ENCODE measurements at places on chromosomes 12 and 14.
A peak's percentile ranks its signal among the peaks of the same experiment; 100 is the strongest.

DNA sequence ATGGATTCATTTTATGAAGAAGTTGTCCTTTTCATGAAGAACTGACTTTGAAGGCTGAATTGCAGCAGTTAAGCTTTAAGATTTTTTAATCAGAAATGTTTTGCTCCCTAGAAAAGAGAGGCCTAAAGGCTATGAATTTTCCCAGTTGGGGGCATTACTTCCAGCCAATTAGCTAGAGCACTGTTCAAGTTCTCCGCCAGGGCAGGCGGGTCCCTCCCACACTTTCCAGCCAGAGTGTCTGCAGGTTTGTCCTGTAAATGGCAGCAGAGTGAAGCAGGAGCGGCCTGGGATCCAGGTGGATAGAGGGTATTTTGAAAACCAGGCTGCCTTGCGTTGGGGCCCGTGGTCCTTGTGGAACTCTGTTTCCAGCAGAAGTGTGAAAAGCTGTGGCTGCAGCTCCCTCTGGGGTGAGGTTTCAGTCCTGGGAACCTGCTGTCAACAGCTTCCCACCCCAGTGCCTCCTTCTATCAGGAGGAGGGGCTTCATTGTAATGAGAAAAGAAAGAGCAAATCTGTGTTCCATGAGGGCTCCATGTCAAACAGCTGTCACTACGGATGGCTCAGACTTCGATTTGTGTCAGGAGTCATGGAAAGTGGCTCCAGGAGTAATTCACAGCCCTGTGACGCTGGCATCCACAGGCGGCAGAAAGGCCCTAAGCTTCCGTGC lies 210.7 kb upstream of the TMEM132C start:
- no peak for DNase-seq

GRCh38 chr14:96160076-96160912 lies 44.3 kb upstream of the BDKRB2 start:
- no peak for DNase-seq

DNA sequence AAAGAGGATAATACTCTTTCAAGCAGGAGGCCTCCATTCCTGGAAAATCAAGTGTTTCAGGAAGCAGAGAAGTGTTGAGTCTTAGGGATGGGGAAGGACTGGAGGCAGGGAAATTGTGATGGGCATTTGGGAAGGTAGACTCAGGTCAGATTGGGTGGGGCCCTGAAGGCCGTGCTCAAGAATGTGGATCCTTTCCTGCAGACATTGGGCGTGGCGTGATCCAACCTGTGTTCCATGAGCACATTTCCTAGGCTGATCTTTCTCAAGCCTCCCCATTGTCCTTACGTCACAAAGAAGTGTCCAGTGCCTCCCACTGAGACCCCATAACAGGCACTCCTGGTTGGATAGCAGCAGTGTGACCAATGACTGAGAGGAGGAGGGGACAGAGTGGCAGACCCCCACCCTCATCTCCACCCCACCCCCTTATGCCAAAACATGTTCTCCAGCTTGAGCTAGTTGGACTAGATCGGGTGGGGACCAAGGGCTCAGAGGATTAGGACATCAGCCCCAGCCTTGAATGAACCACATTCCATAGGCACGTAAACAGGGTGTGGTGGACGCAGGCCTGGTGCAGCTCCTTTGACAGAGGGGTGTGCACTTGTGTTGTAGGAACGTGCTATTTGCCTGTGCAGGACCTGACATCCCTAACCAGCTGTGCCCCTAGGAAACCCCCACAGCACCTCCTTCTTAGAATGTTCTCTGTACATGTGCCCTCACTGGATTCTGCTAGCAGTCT lies 76.8 kb downstream of the TTC9 start:
- DNase-seq: no peak

- no peak for DNase-seq
Observed at GRCh38 chr12:74671421-74671820, 133.8 kb downstream of the ATXN7L3B start.

- no peak for DNase-seq
Observed at GRCh38 chr14:49982501-49982951, 89.6 kb downstream of the ARF6 start.

- DNase-seq: no peak
Observed at GRCh38 chr12:70372881-70373280, 6.8 kb downstream of the KCNMB4 start.

GRCh38 chr12:112842441-112842840 lies 50.9 kb downstream of the RPH3A start:
- DNase-seq: no peak

- no peak for DNase-seq
Observed at GRCh38 chr12:86213012-86213411, 43.2 kb downstream of the MGAT4C start.

GRCh38 chr14:69045857-69046475 lies 66.9 kb upstream of the ACTN1 start:
- DNase-seq: no peak

DNA sequence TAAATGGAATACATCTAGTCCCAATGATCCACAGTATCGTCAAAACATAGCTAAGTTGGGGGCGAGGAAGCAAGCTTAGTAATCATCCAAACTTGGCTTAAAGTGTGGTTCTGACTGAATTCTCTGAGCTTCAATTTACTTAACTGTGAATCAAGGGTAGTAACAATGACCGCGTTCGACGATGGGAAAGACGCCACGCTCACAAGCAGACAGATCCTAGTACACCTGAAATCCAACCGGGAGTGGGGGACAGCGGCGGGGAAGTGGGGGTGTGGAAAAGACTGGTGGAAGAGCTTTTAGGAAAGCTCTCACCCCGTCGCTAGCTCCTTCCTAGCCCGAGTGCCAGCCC lies 433 bp downstream of the COX16 start:
- DNase-seq: no peak

DNA sequence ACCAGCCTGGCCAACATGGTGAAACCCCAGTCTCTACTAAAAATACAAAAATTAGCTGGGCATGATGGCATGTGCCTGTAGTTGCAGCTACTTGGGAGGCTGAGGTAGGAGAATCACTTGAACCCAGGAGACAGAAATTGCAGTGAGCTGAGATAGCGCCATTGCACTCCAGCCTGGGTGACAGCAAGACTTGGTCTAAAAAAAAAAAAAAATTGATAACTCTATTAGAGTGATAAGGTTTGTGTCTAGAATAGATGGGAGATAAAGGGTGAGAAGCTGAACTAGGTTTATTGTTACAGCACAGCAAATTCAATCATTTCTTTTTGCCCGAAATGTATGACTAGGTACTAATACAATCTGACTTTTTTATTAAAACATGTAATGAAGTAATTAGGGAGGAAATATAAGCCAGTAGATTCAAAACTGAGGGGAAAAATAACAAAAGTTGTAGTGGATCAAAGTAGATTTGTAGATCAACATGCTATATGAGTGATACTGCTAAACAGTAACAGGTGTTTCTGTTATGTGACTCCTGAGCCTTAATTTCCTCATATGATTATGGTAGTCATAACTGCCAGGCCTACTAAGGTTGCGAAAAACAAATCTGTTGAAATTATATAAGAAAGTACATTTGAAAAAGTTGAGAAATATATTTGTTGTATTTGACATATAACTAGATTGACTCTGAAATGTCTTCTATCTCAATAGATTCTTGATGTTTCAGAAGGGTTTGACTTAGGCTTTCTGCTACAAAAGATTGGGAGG lies 83.6 kb downstream of the WNK1 start:
- no peak for DNase-seq

- peak; percentile 30 for DNase-seq
Observed at GRCh38 chr14:23380197-23380914, 3.5 kb downstream of the CMTM5 start.

DNA sequence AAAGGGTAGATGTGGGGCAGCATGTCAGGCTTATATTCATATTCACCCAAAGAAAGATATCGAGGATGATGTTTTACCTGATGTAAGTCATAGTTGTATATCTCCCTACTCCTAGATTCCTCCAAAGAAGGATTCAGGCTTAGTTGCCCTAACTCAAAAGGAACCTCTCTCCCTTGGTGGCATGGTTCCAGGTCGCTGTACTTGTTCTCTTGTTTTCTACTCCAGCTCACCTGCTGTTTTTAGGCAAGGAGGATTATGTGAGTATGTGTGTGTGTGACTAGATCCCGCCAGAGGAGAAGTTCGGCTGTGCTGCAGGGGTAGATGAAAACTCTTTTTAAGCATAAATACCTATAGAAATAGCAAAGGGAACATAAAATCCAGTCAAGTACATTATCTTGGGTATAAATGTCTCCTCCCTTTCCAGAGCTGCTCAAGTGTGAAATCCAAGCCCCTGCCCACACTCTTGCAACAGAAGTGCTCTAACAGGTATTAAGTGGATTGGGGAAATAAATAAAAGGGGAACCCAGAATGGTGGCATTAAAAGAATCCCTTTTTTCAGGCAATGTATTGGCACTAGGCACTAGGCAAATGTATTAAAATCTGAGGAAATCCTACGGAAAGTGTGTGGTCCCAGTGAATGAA lies 375.7 kb downstream of the ZFP36L1 start:
- no peak for DNase-seq

- no peak for DNase-seq
Observed at GRCh38 chr12:96448300-96448699, 41.1 kb upstream of the CFAP54 start.

DNA sequence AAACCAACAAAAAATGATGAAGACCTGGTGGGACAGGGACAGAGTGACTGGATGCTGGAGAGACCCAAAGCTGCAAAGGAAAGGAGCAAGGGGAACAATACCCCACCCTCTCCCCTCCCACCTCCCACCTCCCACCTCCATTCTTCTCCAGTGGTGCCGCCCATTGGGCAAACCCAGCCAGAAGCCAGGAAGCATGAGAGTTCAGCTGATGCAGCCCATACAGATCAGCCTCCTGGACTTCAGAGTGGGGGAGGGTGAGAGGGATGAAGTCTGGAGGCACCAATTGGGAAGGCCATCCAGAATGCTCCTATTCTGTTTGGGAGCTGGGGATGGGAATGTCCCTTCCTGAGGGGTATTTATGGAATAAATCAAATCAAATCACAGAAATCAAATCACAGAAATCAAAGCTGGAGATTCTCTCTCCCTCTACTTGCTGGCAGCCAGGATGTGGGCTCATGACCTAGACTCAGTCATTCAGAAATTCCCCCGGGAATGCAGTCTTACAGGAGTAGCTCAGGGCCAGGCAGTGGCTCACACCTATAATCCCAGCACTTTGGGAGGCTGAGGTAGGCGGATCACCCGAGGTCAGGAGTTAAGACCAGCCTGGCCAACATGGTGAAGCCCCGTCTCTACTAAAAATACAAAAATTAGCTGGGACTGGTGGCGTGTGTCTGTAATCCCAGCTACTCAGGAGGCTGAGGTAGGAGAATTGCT lies 31.1 kb downstream of the IRF2BPL start:
- DNase-seq: no peak

DNA sequence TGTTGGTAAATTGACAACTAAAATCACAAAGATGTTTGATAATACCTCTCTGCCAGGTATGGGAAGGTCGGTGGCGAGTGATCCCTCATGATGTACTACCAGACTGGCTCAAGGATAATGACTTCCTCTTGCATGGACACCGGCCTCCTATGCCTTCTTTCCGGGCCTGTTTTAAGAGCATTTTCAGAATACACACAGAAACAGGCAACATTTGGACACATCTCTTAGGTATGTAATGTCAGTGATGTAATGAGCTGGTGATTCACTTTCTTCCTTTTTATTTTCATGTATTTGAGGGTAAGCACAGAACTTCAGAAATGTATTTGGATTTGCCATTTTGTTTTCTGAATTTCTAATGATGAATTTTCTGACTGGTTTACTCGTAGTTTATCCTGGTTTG lies 42.6 kb upstream of the LRTM2 start:
- DNase-seq: no peak
